ENCODE measurements at places on chromosomes 12 and 14. TPM values are rescaled to one million over a fixed set of nuclear protein-coding genes. Genes with fewer than 3 reads are reported as not detected.

Gene FLVCR2
- 14.0 TPM for total RNA-seq

Gene TMPRSS12
- total RNA-seq = not detected

Gene TAS2R10
- 2.2 TPM for total RNA-seq

Gene KRT71
- total RNA-seq = not detected

Gene CPNE6
- total RNA-seq = 56.5 TPM

Gene RNASE8
- not detected for total RNA-seq

Gene KRT77
- not detected for total RNA-seq

Gene DLK1
- total RNA-seq = not detected

Gene KRT79
- total RNA-seq = not detected

Gene PROX2
- not detected for total RNA-seq

Gene ABCC9
- 42.8 TPM for total RNA-seq

Gene NOVA1
- 127 TPM for total RNA-seq

Gene PMEL
- total RNA-seq = not detected

Gene APAF1
- 14.0 TPM for total RNA-seq

Gene COX8C
- total RNA-seq = not detected

Gene NANOG
- total RNA-seq = 1.4 TPM

Gene SLC39A2
- total RNA-seq = not detected

Gene IAPP
- total RNA-seq = not detected

Gene TAS2R14
- total RNA-seq = 9.3 TPM

Gene RAD51B
- total RNA-seq = 17.7 TPM

Gene KRT80
- 0.10 TPM for total RNA-seq

Gene IKBIP
- total RNA-seq = 3.9 TPM

Gene HOXC12
- total RNA-seq = not detected

Gene TBC1D30
- total RNA-seq = 21.4 TPM

Gene RNFT2
- 70.9 TPM for total RNA-seq

Gene RPGRIP1
- total RNA-seq = not detected

Gene FAM181A
- total RNA-seq = 4.2 TPM

Gene DNAJC22
- total RNA-seq = 1.6 TPM

Gene BEST3
- 2.4 TPM for total RNA-seq

Gene KRT83
- total RNA-seq = 1.1 TPM

Gene SYNDIG1L
- total RNA-seq = 0.93 TPM

Gene TCL1B
- total RNA-seq = not detected

Gene GLT8D2
- total RNA-seq = 5.1 TPM

Gene RASSF8
- 55.5 TPM for total RNA-seq

Gene KRT1
- total RNA-seq = not detected

Gene HIP1R
- 129 TPM for total RNA-seq
